Stomach (tissue), 19 donors: ENCODE measurements at places on chromosomes 5 and 9. TPM values are rescaled to one million over a fixed set of nuclear protein-coding genes. Genes with fewer than 3 reads are reported as not detected.

DNA sequence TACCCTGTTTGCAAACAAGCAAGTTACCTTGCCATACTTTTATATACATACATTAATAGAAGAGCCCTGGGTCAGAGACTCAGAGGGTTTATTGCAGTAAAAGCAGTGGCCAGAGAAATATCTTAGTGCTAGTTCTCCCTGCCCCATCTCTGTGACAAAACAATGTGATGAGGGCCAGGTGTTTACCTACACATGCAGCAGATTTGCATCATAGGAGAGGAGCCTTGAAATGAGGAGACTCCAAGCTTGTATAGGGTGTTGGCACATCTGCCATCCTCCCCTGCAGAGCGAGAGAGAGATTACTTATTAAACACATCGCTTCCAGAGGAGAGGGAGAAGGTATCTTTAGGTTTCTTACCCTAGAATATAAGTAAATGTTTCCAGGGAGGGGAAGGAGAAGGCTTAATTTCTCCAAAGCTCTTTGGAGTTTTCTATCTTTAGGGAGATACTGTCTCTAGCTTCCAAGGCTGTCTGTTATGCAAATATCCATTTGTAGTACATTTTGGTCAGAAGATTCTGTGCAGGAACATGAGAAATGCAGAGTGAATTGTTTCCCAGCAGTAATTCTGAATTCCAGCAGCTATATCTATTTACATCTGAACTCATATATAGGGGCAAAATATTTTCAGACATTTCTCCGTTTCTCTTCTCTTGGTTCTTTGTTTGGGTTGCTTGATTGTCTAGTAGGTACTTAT lies 15.7 kb downstream of the FER start:
- no peak for DNase-seq

DNA sequence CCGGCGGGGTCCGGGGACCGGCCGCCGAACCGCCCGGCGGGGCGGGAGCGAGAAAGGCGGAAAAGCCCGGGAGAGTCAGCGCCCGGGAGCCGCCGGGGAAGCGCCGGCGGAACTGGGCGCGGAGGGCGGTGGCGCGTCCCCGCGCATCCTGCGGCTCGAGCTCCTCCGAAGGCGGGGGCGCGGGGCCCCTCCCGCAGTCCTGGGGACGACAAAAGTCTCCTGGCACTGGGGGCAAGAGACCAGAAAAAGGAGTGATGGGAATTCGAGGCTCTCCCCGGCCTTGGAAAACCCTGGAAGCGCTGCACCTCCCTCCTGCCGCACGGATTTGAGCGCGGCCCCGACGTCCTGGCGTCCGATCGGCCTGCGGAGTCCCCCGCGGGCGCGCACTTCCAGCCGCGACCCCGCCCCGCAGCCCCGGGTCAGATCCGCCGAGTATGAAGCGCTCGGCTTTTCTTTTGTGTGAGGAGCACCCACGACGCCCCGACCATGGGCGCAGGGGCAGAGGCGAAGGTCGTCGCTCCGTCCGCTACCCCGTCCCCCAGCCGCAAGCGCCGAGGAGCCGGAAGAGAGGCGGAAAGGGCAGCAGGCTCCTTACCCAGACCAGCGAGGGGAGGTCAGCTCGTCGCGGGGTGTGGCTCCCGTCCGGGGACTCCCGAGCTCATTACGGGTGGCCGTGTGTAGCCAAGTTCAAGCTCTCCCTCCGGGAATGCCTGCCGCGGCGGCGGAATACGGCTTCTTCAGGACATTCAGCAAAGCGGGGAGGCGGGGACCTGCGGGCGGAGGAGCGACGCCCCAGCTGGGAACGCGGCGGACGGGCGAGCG lies at the start of gene EPB41L4A:
Gene EPB41L4A (minus strand): TSS at position 114 of the 822 bp plus-strand sequence. CDS start 238 bp downstream, outside the sequence.
- DNase-seq = peak; percentile 86

DNA sequence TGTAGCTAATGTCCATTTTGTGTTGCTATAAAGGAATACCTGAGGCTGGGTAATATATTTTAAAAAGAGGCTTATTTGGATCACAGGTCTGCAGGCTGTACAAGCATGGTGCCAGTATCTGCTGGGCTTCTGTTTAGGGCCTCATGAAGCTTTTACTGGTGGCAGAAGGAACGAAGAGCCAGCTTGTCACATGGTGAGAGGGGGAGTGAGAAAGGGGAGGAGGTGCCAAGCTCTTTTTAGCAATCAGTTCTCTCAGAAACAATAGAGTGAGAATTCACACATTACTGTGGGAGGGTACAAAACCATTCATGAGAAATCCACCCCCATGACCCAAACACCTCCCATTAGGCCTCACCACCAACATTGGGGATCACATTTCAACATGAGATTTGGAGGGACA lies 340.9 kb downstream of the RASEF start:
- no peak for DNase-seq

- no peak for DNase-seq
Measured at GRCh38 chr5:149561848-149562247, 10.6 kb upstream of the CSNK1A1 start.

- no peak for DNase-seq
Measured at GRCh38 chr9:113577525-113578261, 114.2 kb downstream of the RGS3 start.

DNA sequence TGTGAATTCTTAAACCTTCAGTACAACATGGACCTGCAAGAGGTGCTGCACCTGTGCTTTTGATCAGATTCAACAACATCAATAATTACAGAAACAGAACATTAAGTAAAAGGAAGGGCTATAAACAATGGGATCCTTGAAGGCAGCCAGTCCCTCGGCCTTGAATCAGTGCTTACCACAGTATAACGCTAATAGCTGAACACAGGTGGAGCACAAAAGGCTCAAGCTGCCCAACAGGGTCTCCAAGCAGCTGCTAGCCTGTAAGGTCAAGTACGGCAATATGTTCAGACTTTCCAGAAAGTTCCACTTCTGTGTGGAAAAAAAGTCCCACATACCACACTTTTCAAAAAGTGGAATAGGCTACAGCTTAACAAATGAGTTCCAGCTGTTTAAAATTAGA lies 61.9 kb upstream of the ITGA1 start:
- no peak for DNase-seq

PPP3R2 gene
- not detected for polyA plus RNA-seq

OSMR gene
- 11.6 TPM for polyA plus RNA-seq

RCL1 gene
- polyA plus RNA-seq = 22.6 TPM

DDX31 gene
- polyA plus RNA-seq = 7.3 TPM

KDM3B gene
- polyA plus RNA-seq = 12.6 TPM
